ENCODE measurements at places on chromosomes 1 and 21.

DNA sequence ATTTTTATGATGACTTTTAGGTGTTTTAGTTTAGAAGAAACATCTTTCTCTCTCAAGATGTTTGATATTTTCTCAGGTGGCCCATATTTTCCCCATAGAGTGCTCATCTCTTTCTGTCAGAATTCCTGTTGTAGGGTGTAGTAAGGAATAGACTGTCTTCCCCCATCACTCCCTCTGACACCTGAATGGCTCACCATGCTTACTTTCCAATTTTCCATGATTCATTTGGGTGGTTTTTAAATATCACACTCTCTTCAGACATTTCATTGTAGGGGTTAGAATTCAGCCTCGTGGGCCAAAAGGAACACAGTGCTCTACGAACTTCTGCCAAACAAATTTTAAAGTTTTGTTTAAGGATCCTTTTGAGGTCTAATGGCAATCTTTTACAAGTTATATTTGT is 24.0 kb downstream of the GIPC2 start:
- no peak for DNase-seq

GRCh38 chr1:222794656-222795474 is 20.0 kb upstream of the DISP1 start:
- no peak for DNase-seq

GRCh38 chr1:172357753-172358385 is 62.6 kb upstream of the C1orf105 start:
- DNase-seq: no peak

GRCh38 chr1:234503193-234504050 is 24.4 kb upstream of the TARBP1 start:
- DNase-seq: no peak

DNA sequence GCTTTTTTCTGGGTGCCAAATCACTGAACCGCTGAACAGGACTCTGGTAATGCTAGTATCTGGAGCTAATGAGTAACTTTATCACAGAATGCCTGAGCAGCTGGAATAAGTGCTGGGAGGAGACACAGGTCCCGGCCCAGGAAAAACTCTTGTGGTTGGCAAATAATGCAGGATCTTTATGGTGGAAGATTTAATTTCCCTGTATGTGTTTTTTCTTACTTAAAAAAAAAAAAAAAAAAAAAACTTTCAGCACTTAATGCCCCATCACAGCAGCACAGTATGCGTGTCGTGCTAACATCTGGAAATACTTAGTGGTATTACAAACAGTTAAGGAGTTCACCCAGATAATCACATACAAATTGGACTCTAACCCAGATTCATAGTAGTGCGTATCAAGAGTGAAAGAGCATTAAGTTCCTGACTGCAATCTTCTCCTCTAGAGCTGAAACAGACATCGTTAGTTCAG is 220.7 kb downstream of the TOMM20 start:
- no peak for DNase-seq

- DNase-seq: no peak
Measured at GRCh38 chr1:220224611-220225124, 47.6 kb downstream of the RAB3GAP2 start.

GRCh38 chr1:152043870-152044269 is 7.1 kb upstream of the S100A11 start:
- DNase-seq: no peak

- no peak for DNase-seq
Measured at GRCh38 chr1:221715321-221716169, 26.3 kb downstream of the DUSP10 start.

DNA sequence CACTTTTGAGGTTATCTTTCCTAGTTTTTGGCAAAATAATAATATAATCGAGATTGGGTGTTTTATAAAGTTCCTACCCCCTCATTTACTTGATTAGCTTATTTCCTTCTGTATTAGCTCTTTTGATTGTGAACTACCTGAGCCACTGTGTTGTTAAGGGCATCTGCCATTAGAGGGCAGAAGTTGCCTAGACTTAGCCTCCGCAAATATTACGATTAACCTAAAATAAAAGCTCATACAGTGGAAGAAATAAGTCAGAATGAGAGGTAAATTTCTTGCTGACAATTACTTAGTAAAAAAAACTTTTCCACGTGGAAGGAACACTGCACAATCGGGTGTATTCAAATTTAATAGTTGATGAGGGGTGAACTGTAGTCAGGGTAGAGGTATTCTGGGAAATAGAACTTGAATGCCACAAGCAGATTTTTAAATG is 2.3 kb downstream of the H3-3A start:
- DNase-seq: peak; percentile 60

DNA sequence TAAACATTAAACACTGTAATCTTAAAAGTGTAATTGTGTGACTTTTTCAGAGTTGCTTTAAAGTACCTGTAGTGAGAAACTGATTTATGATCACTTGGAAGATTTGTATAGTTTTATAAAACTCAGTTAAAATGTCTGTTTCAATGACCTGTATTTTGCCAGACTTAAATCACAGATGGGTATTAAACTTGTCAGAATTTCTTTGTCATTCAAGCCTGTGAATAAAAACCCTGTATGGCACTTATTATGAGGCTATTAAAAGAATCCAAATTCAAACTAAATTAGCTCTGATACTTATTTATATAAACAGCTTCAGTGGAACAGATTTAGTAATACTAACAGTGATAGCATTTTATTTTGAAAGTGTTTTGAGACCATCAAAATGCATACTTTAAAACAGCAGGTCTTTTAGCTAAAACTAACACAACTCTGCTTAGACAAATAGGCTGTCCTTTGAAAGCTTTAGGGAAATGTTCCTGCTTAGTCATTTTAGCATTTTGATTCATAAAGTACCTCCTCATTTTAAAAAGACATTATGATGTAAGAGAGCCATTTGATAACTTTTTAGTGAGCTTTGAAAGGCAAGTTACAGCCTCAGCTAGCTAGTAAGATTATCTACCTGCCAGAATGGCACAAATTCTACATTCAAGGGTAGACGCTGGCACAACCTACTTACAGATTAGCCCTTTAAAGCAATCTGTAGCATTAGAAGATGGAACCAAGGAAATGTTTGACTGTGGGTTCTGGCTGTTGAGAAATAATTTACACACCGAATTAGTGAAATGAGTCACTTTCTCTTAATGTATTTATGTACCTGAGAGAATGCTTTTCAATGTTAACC is 9.4 kb downstream of the SOD1 start:
- no peak for DNase-seq

GRCh38 chr21:26050857-26051256 is 119.7 kb downstream of the APP start:
- DNase-seq: no peak

GRCh38 chr1:112817555-112818373 is 102.6 kb upstream of the PPM1J start:
- no peak for DNase-seq

DNA sequence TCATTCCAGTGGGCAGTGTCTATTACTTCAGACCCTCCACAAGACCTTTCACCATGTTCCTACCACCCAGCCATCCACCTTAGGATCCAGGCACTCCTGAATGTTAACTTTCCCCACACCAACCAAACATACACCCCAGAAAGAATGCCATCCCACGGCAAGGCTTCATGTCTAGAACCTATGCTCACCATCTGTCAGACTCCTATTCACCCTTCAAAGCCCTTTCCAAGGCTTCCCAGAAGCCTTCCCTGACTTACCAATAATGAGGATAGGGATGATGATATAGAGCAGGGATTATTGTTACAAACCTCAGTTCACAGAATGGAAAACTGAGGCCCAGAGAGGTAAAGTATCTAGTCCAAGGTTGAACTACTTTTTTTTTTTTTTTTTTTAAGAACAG is 19.3 kb upstream of the RCC2 start:
- no peak for DNase-seq

DNA sequence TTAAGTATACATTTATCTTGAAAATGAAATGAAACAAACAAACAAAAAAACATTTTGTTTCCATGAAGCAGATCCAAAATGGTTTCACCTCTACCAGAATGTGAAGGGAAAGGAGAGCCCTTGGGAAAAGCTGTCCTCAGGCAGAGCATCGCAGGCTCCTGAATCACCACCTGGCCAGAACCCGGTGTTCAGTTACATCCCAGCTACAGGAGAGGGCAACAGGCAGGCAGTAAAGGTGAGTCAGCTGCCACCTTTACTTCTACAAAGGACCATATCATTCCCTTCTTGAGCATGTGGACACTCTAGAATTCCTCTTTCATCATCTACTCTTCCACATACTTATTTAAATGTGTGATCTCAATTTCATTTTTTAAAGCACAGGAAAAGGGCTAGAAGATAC is 151.2 kb downstream of the PIGK start:
- DNase-seq: no peak

GRCh38 chr21:44521928-44522752 is 17.9 kb downstream of the KRTAP10-1 start:
- peak; percentile 12 for DNase-seq

- peak; percentile 66 for DNase-seq
Measured at GRCh38 chr1:199089393-199090122, 450.7 kb downstream of the PTPRC start.

DNA sequence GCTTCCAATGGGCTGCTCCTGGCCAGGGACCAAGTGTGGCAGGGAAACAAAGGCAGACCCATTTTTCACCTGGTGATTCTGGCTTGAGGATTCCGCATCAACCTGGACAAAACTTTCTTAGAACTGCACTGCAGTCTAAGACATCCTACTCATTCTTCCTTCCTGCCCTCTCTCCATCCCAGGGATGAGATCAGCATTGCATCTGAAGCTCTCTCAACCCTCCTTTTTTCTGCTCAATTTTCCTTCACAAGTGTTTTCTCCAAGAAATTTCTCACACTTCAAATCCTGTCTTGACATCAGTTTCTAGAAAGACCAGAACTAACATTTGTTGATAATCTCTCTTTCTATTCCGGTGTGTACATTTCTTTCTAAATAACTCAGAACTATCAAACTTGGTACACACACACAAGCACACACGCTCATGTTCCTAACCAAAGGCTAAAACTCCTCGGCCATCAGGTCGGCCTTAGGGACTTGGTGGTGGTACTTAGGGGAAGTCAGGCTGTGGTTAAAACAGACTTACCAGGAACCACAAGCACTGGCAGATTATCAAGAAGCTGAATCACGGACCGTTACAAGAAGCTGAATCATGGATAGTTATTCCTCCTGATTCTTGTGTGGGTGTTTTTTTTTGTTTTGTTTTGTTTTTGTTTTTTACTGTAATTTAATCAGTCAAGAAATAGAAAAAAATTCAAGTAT is 21.0 kb upstream of the CXADR start:
- DNase-seq: no peak

GRCh38 chr1:8598060-8598724 is 219.2 kb downstream of the RERE start:
- no peak for DNase-seq

GRCh38 chr1:117616967-117617366 is 11.1 kb downstream of the TENT5C start:
- no peak for DNase-seq

- no peak for DNase-seq
Measured at GRCh38 chr1:163580926-163581325, 259.2 kb downstream of the NUF2 start.

DNA sequence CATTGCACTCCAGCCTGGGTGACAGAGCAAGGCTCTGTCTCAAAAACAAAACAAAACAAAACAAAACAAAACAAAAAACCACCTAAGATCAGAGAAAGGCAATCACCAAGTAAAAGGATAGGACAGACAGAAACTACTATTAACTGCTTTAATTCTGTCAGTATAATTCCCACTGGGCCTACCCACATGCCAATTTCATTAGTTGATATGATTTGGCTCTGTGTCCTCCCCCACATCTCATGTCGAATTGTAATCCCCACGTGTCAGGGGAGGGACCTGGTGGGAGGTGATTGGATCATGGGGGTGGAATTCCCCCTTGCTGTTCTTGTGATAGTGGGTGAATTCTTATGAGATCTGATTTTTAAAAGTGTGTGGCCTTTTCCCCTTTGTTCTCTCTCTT is 27.2 kb upstream of the CAPZB start:
- no peak for DNase-seq

DNA sequence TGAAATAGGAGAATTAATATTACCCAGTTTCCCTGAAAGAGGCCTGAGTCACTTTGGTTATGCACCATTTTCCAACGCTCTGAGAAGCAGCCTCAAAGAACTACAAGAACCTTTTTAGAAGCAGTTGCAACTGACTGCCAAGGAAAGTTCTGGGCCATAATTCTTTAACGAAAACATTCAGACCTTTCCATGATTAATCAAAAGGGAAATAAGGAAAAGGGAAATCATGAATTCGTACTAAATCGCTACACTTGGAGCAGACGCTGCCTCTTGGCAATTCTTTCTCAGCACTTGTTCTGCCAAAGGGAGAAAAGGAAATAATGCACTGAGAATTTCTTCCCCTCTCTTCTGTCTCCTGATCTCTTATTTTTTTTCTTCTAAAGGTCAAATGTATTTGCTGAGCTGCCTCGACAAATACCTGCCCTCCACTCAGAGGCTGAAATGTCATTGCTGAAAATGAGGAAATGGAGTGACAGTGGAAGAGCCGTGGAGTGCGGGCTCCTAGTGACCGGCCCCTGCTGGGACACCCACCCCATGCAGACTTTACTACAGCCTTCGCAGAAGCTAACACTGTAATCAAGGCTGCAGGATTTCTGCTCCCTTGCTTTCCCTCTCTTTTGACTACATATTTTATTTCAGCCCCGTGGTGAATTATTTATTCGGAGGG is 67.9 kb upstream of the GALNT2 start:
- DNase-seq: no peak

DNA sequence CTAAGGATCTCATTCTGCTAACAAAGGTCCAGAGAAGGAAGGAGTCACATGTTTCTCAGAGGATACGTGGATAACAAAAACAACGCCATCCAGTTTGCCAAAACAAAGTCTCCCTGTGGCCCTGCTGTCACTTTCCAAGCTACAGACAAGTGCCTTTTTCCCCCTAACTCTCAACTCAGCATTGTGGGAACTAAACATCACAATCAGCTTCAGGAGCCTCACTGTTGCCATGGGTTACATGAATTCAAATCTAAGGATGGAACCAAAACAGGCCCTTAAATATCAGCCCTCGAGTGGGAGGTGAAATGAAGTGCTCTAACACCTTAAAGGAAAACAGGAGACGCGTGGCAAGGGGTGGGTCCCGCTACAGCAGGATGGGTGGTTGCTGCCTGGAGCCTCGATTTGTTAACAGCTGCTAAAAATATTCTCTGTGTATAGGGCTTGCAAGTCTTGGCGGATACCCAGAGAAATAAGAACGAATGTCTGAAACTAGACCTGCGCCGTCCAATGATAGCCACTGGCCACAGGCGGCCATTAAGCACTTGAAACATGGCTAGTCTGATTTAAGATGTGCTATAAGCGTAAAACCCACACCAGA is 66.4 kb upstream of the SOD1 start:
- DNase-seq: no peak

DNA sequence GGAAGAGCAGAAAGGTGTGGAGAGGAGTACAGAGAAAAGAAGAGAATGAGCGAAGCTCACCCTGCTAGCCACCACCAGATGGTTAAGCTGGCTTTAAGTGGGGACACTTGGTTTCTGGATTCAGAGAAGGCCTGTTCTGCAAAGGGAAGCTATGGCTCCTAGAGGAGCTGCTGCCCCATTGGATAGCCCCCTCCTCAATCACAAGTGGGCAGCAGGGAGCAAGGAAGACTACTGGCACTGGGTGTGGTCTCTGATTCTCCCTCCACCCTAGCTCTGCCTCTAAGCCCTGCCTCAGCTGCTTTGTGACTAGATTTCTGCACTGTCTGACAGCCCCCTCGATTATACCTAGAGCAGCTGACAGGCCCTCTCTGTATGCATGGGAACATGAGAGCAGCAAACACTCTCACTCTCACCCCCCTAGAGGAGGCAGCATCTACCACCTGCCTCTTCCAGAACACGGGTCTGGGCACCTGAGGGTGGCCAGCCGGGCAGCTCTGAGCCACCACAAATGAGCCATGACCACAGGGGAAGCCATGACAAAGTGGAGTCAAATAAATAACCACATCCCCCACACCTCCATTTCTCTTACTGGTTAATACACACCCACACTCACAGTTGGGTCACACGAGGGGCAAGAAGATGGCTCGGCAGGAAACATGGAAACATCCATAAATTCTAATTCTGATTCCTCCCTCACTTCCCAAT is 13.6 kb downstream of the PLEKHA6 start:
- no peak for DNase-seq

Data from activated naive CD4-positive, alpha-beta T cell treated with anti-CD3 and anti-CD28 coated beads, Interleukin-2, amount 10 ng/mL, durations not matched to agents 7 days and 5 days (primary cell).